H4 (cell line): ENCODE measurements at places on chromosomes 1 and 21.
A peak's percentile ranks its signal among the peaks of the same experiment; 100 is the strongest.

DNA sequence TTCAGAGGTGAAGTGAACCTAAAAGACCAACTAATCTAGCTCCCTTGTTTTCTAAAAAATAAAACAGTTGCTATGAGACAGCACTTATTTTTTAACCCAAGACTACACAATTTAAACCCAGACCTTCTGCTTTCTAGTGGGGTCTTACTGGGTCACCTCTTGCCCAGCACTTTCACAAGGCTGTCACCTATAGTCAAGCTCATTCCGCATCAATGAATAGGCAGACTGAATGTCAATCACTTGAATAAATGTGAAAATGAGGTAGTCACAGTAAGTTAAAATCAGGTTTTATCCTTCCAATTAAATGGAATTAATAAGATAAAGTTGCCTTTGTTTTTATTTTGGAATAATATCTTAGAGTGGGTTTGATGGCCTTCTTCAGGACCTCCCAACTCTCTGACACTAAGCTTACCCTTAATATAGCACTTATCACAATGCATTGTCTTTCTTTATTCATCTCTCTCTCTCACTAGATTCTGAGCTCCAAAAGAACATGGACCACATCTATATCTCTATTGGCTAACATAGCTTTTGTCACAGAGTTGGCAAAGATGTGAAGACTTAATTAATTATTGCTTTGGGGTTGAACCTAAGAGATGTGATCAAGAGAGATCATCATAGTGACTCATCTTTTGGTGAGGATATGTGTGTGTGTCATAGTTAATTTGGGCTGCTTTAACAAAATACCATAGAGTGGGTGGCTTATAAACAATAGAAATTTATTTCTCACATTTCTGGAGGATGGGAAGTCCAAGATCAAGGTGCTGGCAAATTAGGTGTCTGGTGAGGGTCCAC, 248.7 kb upstream of the DAB1 start:
- DNase-seq, result no peak

GRCh38 chr1:98077691-98078090, 156.9 kb upstream of the DPYD start:
- DNase-seq, result no peak

GRCh38 chr1:17233675-17234320, 15.1 kb upstream of the PADI3 start:
- DNase-seq, result peak; percentile 94

- no peak for DNase-seq
Observed at GRCh38 chr1:227086636-227087035, 146.5 kb downstream of the COQ8A start.

DNA sequence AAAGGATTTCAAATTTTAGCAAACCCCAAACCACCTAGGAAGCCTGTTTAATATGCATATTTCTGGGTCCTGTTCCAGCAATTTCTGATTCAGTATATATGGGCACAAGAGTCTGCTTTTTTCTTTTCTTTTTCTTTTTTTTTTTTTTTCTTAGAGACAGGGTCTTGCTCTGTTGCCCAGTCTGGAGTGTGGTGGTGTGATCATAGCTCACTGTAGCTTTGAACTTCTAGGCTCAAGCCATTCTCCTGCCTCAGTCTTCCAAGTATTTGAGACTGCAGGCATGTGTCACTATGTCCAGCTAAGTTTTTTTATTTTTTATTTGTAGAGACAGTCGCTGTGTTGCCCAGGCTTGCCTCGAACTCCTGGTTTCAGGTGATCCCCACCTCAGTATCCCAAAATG, 34.8 kb downstream of the CCDC18 start:
- no peak for DNase-seq

DNA sequence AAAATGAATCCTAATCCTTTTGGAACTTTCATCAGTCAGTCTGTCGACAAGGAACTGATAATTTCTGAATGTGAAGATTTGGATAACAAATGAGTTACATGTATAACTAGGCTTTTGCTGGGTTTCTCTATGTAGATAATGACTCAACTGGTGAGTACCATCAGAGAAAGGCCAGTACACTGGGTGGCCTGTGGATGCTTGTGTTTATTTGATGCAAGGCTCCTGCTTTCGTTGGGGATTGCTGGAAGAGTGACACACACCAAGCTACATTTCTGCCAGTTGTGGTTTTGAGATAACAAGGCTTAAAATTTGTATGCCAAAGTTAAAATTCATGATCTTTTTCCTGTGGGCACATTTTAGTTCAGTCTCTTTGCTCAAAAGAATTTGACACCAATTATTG, 115.7 kb upstream of the UBE2U start:
- DNase-seq, result peak; percentile 86

DNA sequence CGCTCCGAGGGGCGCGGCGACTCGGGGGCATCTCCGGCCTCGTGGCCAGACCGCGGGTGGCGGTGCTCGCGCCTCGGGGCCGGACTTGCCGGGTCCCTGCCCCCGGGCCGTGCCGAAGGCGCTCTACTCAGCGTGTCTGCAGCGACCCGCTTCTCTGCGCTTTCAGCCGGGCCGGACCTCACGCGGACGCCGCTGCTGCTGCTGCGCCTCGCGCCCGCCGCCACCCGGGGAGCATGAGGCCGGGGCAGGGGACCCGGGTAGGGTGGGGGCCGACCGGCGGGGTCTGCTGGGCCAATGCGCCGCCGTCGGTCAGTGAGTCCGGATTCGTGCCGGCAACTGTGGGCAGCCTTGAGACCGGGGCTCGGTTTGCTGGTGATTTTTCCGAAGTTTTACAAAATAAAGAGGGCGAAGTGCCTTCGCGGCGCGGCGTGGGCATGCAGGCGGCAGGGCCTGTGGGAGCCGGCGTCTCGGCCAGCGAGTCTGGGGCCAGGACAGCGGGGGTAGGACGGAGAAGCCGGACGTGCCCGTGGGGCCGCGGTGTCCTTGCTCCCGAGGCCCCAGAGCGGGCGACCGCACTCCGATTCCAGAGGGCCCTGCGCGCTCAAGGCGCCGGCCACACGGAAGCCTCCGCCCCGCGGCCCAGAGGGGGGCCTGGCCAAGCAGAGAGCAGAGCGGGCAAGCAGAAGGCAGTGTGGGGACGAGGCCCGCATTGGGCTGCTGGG, 749 bp downstream of the FAM163A start:
- DNase-seq, result no peak

- DNase-seq, result peak; percentile 40
Observed at GRCh38 chr21:20329636-20330035, 668.6 kb upstream of the NCAM2 start.

DNA sequence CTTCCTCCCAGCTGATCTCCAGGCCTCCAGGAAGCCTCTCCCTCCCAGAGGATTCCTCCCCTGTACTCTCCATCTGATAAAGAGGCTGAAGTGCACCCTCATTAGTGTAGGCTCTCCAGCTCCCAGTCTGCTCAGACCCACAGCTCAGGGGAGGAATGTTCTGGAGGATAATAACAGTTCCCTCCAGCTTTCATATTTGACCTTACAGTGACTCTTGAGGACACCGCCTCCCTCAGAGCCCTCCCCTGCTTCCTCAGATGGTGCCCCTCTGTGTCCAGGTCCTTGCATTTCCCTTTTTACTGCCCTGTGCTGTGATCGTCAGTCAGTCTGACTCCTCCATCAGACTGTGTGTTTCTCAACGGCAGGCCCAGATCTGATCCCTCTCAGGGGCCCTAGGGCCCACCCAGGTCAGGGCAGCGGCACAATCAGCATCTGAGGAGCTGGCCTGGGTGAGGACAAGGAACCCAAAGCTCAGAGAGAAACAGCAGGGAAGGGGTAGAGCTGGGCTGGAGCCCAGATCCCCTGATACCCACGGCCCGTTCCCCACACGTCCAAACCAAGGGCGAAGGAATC, 1.1 kb upstream of the SHISAL2A start:
- no peak for DNase-seq

- DNase-seq, result no peak
Observed at GRCh38 chr21:44695641-44696040, 1.3 kb upstream of the KRTAP10-12 start.

GRCh38 chr21:42051788-42052187, 19.3 kb upstream of the UMODL1 start:
- DNase-seq, result no peak

GRCh38 chr1:241598249-241598648, 41.9 kb downstream of the CHML start:
- no peak for DNase-seq

GRCh38 chr1:228768355-228769000, 33.2 kb downstream of the RHOU start:
- DNase-seq, result no peak
